Activated B cell treated with CpG ODN at 0.5 μM for 24 hours (primary cell): ENCODE measurements at places on chromosomes 12 and 14. TPM values are rescaled to one million over a fixed set of nuclear protein-coding genes. Genes with fewer than 3 reads are reported as not detected.

DNA sequence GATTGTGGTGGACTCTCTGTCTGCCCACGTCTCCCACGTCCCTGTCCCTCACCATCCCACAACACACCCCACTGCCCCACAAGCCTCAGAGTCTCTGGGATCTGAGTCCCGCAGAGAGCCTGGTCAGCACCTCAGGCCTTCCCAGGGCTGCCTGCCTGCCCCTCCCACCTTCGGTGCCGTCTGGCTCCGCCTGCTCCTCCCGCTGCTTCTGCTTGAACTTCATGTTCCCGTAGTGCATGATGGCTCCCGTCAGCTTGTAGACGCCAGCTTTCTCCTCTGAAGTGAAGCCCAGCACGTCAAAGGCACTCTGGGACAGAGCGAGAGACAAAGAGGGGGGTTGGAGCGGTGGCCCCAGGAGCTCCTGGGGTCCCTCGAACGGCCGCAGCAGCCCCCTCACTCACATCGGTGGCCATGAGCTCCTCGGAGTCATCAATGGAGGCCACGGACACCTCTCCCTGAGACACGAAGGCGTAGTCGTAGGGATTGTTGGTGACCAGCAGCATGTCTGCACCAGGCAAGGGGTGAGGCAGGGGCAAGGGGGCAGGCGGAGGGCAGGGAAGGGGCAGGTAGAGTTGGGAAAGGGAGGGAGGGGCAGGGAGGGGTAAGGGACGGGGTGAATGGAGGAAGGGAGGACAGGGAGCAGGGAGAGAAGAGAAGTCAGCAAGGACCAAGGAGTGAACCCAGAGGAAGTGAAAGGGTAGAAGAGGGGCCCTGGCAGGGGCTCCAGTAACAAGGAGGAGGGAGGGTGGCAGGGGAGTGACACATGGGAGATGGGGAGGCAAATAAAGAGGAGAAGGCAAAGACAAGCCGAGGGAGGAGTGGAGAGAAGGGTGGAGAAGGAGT, 5.6 kb downstream of the MYH6 start:
- no peak for DNase-seq

DNA sequence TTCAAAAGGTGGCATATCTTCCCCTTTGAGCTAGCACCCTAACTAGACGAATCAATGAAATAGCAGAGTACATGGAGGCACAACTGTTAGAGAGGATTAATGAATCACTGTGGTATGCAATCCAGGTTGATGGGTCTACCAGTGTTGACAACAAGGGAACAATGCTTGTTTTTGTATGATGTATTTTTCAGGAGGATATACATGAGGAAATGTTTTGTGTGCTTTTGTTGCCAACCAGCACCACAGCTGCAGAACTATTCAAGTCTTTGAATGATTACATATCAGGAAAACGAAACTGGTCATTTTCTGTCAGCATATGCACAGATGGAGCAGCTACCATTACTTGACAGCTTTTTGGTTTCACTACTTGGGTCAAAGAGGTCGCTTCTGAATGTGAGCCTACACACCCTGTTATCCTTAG, 142.6 kb downstream of the GPHN start:
- no peak for DNase-seq

GRCh38 chr12:93908846-93909567, 231.8 kb downstream of the CRADD start:
- no peak for DNase-seq

DNA sequence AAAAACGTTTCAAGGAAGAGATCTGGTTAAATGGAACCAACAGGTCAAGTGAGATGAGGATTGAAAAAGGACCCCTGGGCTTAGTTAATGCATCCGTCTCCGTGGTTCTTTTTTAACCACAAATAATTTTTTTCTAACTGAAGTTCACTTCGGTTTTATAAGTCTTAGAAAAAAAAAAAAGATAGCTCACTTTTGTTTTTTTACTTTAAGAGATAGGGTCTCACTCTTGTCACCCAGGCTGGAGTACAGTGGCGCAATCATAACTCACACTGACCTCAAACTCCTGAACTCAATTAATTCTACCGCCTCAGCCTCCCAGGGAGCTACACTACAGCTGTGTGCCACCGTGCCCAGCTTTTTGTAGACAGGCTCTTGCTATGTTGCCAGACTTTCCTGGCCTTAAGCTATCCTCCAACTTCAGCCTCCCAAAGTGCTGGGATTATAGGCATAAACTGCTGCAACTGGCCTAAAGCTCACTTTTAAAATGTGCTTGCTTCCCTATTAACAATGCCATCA, 11.8 kb downstream of the HNRNPC start:
- DNase-seq: no peak

- no peak for DNase-seq
Observed at GRCh38 chr12:111954969-111955368, 58.0 kb downstream of the TMEM116 start.

- DNase-seq: no peak
Observed at GRCh38 chr14:44309331-44309730, 197.8 kb downstream of the FSCB start.

- DNase-seq: no peak
Observed at GRCh38 chr14:51603495-51603894, 48.2 kb upstream of the FRMD6 start.

GRCh38 chr14:46384611-46385010, 267.0 kb downstream of the RPL10L start:
- DNase-seq: no peak

DNA sequence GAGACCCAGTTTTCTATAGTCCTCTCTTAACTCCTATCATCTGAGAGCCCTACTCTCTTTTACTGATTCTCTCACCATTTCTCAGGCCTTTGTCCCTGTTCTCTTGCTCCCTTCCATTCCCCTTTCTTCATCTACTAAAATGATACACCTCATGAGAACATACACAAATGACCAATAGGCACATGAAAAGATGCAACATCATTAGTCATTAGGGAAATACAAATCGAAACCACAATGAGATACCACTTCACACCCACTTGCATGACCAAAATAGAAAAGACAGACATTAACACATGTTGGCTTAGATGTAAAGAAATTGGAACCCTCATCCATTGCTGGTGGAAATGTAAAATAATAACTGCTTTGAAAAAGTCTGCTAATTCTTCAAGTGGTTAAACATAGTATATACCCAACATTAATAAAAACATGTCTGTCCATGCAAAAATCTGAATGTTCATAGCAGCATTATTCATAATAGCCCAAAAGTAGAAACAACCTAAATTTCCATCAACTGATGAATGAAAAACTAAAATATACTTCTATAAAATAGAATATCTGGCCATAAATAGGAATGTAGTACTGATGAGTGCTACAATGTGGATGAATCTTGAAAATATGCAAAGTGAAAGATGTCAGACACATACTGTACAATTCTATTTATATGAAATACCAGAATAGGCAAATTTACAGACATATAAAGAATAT, 66.0 kb downstream of the DENND5B start:
- DNase-seq: no peak

- peak; percentile 37 for DNase-seq
Observed at GRCh38 chr12:69639400-69640016, 28.8 kb upstream of the LRRC10 start.

GRCh38 chr12:121753844-121754264, 39.6 kb downstream of the RHOF start:
- DNase-seq: no peak

DNA sequence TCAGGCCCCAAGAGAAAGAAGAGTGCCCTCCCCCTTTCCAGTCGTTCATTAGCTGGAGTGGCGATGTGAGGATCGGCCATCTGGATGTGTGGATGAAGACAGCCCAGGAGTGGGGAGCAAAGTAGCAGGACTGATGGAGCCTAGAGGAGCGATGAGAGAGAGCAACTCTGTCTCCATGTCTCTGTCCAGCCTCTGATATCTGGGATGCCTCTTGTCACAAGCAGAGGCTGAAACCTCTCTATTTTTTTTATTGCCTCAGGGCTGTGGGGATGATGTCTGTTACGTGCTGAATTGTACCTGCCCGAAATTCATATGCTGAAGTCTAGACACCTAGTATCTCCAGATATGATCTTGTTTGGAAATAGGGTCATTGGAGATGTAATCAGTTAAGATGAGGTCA, 2.7 kb downstream of the SERPINA11 start:
- DNase-seq: no peak

GRCh38 chr14:25250516-25250915, 200.6 kb upstream of the STXBP6 start:
- no peak for DNase-seq

The PLEKHG3 gene
- total RNA-seq: 0.07 TPM in 2 replicates

The CLEC2A gene
- not detected in 2 replicates for total RNA-seq

The METTL1 gene
- total RNA-seq: 32.2 and 40.7 TPM in 2 replicates

The GPHN gene
- 36.9 and 40.8 TPM in 2 replicates for total RNA-seq

The UTP20 gene
- 26.1 and 32.9 TPM in 2 replicates for total RNA-seq

The LYZ gene
- total RNA-seq: 4.0 and 5.3 TPM in 2 replicates
